ENCODE measurements at places on chromosomes 3 and 15.

DNA sequence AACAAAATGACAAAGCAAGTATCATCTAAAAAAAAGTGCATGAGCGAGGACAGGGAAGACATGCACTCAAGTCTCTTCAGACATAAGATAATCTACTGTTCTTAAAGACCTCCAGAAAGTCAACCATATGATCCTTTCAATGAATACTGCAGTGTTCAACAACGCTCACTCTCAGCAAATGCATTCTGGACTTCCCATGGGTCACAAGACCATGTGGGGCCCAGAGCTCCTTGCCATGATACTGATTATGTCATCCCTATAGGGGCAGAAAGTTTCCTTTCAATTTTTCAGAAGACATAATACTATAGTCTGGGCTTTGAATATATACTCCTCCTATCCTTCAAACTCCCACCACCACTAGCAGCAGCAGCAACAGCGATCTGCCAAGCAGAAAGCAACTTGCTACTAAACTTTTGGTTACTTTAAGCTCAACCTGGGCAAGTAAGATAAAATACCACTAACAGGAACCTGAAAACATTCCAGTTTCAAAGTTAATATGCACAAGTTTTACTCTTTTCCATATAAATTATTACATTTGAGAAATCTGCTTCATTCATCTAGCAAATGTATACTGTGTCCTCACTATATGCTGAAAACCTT is 143.5 kb downstream of the ADAM10 start:
- DNase-seq: no peak

- DNase-seq: no peak
These were observed 25.7 kb upstream of the WNT5A start for GRCh38 chr3:55512571-55513343.

- DNase-seq: no peak
These were observed 60.2 kb downstream of the MAP3K13 start for GRCh38 chr3:185423178-185423577.

GRCh38 chr15:94075349-94075748 is 156.0 kb upstream of the MCTP2 start:
- no peak for DNase-seq

GRCh38 chr3:56800130-56800831 is 1.5 kb downstream of the ARHGEF3 start:
- no peak for DNase-seq

- DNase-seq: no peak
These were observed 42.4 kb downstream of the CHAC1 start for GRCh38 chr15:40995656-40996055.

GRCh38 chr3:28240441-28240840 is 978 bp upstream of the CMC1 start:
- DNase-seq: no peak

DNA sequence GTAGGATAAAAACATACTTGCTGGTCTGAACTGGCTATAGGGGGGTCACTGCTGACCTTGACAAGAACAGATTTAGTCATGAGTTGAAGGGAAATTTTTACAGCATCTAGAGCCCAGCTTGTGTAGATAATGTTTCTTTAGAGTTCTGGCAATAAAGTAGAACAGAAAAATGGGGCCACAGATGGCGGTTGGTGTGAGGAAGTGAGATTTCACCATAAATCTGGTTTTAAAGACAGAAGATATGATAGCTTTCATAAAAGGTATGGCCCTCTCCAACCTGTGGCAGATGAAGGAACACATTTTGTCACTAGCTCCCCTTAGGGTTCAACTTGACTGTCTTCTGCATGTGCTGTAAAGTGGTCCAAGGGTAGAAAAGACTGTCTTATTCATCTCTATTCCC is 24.3 kb upstream of the IMPDH2 start:
- no peak for DNase-seq

GRCh38 chr15:58111718-58112104 is 26.5 kb upstream of the AQP9 start:
- no peak for DNase-seq
